IPS-NIHi11 (cell line): ENCODE measurements at places on chromosomes 6 and 20.

DNA sequence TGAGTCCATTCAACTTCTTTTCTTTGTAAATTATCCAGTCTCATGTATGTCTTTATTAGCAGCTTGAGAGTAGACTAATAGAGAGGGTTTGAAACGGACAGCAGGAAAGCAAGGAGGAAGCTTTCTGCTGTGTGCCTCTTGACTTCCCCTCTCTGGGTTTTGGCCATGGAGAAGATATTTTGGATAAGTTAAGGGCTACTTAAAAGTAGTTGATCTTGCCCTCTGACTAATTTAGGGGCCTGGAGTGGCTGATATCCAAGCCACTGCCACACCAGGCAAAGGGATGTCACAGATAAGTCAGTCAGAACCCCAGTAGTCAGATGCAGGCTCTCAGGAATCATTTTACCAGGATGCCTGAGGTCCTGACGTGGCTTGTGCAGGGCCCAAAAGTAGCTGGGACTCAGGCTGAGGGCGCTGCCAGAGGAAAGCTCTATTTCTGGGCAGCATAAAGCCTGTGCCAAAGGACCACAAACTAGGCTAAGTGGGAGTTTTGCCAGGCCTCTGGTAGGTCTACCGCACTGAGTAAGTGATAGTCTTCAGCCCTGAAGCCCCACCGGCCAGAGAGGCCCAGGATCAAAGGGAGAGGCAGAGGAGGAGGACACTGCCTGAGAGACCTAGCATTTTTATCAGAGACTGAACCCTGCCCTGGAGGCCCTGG lies 41.6 kb upstream of the IYD start:
- no peak for DNase-seq

GRCh38 chr20:5870568-5870981 lies 79.8 kb downstream of the TRMT6 start:
- DNase-seq: no peak

DNA sequence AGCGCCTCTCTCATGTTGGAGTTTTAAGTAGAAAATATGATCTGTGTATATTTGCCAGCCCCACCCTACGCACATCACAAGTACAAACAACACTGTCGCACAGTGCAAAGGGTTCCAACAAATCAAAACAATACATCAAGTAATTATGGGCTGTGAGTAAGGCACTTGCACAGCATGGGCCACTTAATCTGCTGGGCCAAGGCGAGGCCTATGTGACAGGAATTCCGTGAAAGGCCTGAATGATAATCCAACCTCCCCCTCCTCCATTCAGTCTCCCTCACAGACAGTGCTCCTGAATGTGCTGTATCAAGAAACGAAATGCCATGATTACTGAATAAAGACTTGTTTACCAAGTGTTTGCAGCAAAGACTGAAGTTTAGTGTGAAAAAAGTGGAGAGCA lies 130.1 kb upstream of the SLC2A12 start:
- DNase-seq: peak; percentile 31

- DNase-seq: no peak
Observed at GRCh38 chr20:44632103-44632752, 19.3 kb downstream of the ADA start.

DNA sequence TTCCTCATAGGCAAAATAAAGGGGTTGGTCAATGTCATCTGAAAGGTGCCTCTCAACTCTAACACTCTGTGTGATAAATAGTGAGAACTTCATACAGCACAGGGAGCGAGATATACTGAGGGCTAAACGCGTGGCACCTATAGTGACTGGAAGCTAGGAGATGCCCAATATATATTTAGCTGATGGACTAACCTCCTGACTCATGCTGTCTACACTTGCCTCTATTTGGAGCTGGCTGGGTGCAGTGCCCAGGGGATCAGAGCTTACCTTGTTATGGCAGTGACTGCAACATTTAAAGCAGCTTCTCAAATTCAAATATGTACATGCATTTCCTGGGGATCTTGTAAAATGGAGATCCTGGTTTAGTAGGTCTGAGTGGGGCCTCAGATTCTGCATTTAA lies 111.6 kb upstream of the PLN start:
- DNase-seq: no peak

DNA sequence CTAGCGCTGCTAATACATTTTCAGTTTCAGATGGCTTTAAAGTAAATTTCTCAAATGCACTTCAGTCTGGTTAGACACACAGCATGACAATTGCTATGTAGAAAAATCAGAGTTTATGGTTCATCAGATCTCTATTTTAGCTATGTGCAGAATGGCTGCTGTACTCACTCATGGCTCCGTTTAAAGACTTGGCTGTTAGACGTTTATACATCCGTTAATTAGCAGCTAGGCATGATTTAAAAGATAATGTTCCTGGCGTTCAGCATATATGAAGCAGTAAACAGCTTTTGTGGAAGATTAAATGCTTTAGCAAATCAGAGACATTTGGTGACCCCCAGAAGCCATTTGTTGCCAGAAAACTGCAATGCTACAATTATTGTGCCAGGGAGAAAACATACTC lies 350.0 kb upstream of the MANEA start:
- DNase-seq: no peak

DNA sequence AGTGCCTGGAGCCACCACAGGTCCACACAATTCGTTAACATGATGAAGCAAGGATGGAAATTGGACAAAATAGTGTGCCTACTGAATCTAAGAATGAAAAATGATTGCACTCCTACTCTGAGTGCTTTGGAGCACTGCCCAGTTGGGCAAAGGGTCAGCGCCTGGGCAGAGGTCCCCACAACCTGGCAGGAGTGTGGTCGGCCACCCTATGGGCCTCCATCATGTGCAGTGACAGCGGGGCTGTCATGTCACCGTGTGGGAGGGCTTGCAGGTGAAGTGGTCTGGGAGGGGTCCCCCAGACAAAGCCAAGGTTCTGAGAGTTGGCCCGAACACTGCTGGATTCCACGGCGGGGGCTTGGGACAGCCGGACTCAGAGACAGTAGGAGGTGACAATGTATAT lies 36.2 kb upstream of the CD93 start:
- no peak for DNase-seq

DNA sequence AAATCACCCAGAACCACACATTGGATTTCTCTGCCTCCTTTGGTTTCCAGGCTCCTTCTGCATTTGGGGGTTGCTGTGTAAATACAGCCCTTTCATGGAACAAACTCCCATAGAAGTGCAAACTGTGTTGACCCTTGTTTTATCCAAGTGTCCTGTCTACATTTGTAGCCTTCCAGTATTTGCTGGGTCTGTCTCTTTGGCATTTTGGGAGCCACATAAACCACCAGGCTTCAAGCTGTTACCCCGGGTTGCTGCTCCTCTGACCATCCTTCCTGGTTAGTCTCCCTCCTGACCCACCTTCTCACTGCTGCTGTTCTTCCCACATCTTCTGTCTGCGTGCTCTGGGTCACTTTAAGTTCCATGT lies 7.6 kb upstream of the MTHFD1L start:
- DNase-seq: no peak

DNA sequence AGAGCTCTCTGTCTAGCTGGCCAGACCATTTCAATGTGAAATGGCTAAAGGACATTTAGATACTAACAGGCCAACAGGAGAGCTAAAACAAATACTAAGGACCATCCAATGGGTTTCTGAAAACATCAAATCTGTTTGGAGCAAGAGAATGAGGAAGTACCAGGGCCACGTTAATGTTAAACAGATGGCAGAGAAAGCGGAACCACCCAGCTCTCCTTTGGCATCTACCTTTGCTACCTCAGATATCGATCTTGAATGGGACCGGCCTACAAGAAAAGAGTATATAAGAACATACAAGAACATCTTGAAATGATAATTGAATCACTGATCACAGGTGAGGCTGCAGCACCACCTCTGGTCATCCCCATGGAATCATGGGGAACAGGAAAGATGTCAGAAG lies 31.8 kb downstream of the KCNK5 start:
- no peak for DNase-seq

DNA sequence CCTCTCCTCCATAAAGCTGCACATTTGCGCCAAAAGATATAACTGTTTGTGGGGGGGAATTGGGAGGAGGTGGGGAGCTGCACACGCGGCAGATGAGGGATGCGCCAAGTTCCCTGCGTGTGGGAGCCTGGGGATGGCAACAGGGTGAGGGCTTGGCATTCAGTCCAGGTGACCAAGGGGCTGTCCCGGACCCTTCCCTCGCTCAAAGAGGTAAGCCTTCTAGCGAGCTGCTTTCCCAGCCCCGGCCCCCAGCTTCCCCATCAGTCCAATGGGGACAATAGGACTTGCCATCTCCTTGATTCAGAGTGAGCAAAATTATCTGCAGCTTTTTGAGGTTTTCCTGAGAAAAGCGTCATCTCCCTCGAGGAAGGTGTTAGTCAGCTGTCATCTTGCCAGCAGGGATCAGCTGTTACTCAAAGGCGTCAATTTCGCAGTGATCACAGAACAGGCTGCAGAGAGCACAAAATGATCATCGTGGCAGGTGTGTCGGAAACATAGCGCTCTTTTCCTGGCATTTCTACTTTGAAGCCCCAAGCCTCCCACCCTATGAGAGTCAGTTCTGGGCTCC lies 21.3 kb downstream of the ZNF831 start:
- no peak for DNase-seq

DNA sequence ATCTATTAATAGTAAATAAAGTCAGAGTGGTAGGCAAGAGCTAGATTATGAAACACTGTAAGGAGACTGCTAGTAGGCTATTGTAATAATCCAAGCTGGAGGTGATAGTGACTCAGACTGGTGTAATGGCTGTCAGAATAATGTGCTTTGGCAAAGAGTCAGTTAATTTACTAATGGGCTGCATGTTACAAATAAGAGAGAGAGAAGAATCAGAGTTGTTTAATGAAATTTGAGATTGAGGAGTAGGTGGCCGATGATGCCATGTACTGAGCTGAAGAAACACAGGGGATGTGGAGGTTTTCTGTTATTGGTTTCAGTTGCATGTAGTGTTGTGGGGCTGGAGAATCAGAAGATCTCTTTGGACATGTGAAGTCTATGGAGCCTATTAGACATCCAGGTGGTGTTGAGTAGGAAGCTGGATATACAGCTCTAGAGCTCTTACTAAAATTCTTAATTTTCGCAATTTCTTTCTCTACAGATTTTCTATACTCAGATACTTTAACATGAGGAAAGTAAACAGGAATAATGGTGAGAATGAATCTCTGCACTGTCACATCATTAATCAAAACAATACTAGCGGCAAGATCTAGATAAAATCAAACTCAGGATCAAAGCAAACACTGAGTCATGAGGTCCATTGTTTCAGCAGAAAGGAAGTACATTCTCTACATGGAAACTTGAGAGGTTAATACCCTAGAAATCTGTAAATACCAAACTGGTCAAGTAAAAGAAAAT lies 167.7 kb downstream of the SIM1 start:
- DNase-seq: no peak

GRCh38 chr6:68758559-68758958 lies 123.5 kb downstream of the ADGRB3 start:
- no peak for DNase-seq

- DNase-seq: no peak
Observed at GRCh38 chr20:51496964-51497363, 45.6 kb downstream of the NFATC2 start.

DNA sequence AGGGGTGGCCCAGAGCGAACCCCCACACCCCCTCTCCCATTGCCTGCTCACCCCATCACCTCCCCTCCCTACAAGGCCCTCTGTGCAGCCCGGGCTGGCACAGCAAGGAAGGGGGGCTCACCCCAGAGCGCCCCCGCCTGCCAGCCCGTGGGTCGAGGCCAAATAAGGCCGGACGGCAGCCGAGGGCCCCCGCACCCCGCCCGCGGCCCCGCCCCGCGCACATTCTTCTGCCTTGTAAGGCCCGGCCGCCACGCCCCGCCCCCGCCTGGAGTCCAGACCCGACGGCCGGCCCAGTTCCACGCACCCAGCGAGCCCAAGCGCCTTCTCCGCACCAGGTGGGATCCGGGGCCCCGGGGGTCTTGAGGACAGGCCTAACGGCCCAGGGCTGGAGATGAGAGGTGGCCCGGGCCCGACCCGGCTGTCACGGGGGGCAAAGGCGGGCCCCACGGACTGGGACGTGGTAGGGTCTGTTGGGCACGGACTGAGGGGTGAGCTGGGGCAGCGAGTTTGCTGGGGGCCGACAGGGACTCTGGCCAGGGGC lies at the start of gene MYL9:
MYL9 (plus strand) TSS at position 293 of the 541 bp plus-strand sequence. CDS start 3,366 bp downstream, outside the sequence.
- DNase-seq: peak; percentile 94

DNA sequence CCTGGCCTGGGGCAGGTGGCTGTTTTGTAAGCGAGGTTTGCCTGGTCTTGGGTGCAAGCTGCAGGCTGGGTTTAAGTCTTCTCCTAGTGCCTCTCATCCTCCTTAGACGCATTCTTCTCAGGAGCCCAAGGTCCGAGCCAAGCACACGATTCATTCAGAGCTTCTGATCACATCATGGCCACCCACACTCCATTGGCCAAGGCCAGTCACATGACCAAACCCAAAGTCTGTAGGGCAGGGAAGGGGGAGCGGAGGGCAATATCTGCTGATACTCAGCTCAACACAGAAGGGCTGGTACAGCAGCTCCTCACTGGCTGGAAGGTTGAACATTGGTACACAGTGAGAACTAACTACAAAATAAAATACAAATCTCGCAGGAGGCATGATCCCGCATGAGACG lies 177.2 kb upstream of the AFDN start:
- no peak for DNase-seq

DNA sequence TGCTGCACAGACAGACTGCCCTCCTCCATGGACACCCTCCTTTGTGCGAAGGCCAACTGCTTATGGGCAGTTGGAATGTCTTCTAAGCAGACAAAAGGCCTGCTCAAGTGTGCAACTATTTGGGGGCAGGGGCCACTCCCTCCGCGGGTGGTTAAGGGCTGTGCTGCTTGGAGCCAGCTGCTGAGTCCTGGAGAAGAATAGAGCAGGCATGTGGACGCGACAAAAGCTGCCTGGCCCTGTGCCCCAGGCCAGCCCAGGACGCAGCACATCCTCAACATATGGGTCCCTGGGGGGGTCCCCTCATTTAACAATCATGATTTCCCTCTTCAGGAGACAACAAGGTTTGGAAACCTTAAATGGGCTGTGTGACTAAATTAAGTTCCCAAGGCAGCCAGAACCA lies 45.5 kb upstream of the ENTPD6 start:
- DNase-seq: no peak

GRCh38 chr20:14801591-14802325 lies 464.3 kb upstream of the FLRT3 start:
- no peak for DNase-seq

- DNase-seq: no peak
Observed at GRCh38 chr6:15420959-15421438, 175.1 kb downstream of the JARID2 start.

DNA sequence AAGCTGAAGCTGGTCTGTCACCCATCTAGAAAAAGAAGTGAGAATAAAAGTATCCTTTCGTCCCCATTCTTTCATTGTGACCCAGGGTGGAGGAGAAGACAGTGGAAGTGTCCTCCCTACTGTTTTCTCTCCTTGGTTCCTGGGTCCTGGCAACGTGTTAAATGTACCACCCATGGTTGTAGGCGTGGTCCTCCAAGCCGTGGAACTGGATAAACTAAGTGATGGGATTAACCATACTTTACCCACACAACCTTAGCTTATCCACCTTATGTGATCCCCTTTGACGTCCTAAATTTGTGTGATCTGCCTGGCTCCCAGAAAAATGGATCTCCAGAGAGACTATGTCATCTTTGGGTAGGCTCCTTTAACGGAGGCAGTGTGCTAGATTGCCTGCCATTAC lies 47.4 kb downstream of the HLA-DPB1 start:
- DNase-seq: no peak

- DNase-seq: no peak
Observed at GRCh38 chr20:60233018-60233630, 274.9 kb downstream of the CDH26 start.
